ENCODE measurements at places on chromosomes 3 and 15.

- no peak for DNase-seq
Measured at GRCh38 chr15:90619939-90620338, 90.2 kb downstream of the CRTC3 start.

- DNase-seq, result no peak
Measured at GRCh38 chr3:48468329-48468731, 21.8 kb downstream of the ATRIP start.

DNA sequence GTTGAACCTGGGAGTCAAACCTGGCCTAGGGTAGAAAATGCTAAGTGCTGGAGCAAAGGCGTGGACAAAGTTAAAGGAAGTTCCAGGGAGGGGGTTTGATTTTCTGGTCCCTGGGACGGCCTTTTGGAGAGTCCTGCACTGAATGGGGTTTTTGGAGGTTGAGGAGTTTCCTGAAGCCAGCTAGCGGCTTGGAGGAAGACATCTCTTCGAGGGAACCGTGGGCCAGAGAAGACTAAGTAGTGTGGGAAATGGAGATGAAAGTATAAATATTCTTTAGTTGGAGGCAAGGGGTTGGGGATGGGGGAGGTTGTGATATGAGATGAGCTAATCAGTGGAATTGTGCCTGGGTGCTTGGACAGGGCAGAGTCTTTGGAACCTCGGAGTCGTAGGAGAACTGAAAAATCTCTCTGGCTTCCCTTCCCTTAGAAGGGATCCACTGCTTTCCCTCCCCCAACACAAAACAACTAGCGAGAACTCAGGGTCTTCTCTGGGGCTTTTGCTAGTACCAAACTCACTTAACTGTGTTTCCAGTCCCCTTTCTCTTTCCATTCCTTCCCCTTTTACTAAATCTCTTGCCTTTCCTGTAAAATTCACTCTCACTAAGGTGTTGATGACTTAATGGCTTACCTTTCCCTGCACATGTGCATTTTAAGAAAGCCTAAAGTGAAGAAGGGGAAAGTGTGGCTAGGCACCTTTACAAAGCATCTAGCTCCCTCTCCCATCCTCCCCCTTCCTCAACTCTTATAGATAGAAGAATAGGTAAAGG, 1.0 kb downstream of the LPP start:
- DNase-seq, result no peak

GRCh38 chr3:128328546-128329458, 137.9 kb downstream of the DNAJB8 start:
- DNase-seq, result no peak

DNA sequence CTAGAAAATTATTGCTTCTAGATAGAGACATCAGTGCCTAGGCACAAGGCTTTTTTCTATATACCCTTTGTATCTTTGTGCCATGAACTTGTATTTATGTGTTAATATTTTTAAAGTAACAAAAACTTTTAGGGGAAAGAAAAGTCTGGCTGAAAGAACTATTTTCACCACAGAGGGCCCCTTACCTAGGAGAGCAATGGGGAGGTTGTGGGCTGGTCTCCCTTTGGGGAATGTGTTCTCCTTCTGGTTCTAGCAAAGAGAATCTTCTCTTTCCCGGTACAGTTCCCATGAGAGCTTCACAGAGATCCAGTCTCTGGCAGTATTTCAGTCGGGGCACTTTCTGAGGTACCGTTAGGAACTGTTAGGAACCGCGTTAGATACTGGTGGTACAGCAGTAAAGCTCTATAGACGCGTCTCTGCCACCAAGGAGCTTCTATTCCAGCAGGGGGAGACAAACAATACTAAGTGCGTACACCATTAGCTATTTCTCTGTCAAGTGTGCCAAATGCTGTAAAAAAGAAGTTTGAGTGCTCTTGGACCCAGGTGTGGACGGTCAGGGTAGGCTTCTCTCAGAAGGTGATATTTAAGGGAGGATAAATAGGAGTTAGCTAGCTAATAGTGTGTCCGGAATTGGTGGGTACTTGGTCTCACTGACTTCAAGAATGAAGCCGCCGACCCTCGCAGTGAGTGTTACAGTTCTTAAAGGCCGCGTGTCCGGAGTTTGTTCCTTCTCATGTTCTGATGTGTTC, 4.6 kb upstream of the EPB42 start:
- peak; percentile 14 for DNase-seq

DNA sequence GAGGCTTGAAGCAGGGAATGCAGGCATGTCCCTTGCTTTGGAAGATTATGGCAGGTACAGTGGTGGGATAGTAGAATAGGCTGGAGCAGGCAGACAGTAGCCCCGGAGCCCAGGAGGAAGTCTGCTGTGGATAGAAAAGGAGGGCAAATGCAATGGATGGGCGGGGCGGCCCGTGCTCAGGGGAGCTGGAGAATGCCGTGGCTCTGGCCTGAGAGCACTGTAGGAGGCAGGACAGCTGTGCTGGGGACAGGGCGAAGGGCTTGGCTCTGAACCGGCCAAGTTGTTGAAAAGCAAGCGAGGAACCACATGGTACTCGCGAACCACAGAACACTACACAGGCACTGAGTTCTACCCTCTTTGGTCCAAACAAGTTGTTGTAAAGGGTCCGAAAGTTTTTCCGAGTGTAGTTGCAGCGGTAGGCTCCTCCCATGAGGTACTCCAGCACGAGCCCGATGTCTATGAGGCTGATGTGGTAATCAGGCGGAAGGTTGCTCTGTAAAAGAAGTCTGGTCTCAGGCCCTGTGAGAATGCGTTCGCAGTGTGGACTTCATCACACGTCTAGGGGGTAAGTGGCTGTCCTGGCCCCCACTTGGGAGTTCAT, 54.7 kb downstream of the TRPM1 start:
- no peak for DNase-seq

DNA sequence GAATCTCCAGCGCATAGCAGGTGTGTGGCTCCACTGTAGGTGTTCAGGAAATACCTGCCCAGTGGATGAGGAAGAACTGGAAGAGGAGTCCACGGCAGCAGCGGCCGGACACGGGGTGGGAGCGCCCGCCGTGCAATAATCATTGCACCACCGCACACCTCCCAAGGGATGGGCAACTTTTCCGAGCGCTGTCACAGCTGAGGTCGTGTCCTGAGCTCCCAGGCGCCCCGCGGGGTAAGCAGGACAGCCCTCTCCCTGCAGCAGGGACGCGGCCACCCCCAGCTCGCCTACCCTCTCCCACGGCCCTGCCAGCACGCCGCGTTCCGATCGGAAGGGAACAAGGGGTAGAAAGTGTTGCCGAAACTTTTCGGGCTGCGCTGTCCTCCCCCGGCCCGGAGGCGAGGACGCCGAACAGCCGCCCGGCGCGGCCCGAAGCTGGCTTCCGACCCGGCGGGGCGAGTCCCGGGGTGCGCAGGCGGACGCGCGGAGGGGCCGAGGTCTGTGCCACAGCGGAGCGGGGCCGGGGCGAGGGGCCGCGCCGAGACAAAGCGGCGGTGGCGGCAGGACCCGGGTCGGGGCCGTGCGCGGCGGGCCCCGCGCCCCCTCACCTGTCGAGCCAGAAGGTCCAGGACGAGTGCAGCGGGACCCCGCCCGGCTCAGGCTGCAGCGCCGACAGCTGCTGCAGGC, 475 bp downstream of the EIF4E3 start:
- DNase-seq, result peak; percentile 20

DNA sequence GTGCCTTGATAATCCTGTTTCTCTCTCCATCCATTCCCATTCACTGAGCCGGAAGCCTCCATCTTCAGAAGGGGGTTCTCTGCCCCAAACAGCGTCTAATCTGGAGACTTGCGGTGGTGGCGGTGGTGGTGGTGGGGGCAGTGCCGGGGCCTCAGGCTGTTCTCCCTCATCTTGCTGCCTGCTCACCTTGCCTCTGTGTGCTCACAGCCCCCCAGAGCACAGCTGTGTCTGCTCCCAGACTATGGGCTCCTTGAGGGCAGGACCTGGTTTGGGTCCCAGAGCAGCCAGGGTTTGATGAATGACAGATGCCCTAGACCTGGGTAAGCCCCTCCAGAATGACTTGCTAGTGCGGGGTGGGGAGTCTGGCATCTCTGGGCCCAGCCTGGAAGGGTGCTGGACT, 430 bp upstream of the PSTPIP1 start:
- no peak for DNase-seq

GRCh38 chr3:167798443-167798842, 62.9 kb downstream of the SERPINI1 start:
- DNase-seq, result no peak

GRCh38 chr3:158127250-158128219, 17.6 kb downstream of the RSRC1 start:
- DNase-seq, result no peak

DNA sequence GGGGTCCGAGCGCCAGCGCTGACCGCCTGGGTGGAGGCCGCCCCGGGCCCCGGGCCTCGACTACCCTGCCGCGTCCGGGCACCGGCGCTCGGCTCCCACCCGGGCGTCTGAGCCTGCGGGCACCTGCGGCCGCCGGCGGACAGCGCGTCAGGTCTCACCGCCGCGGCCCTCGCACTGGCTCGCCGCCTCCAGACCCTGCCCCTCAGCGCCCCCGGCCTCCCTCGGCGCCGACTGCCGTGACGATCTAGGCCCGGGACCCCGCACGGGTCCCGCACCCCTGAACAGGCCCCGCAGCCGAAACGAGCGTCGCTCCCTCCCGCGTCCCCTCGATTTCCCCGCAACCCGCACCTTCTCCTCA, 297 bp downstream of the PRC1 start:
- no peak for DNase-seq

DNA sequence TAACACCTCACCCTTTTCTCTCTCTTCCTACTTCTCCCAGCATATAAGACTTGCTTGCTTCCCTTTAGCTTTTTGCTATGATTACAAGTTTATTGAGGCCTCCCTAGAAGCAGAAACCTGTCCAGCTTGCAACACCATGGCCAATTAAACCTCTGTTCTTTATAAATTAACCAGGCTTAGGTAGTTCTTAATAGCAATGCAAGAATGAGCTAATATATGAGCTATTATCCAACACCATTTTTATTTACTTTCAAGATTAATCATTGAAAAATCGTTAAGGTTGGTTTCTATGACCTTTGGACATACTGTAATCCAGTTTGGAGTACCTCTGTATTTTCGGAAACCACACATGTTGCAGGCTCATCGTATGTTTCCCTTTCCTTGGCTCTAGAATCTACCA, 643.1 kb downstream of the ZPLD1 start:
- DNase-seq, result no peak

- DNase-seq, result no peak
Measured at GRCh38 chr3:33915796-33916546, 117.5 kb downstream of the PDCD6IP start.

DNA sequence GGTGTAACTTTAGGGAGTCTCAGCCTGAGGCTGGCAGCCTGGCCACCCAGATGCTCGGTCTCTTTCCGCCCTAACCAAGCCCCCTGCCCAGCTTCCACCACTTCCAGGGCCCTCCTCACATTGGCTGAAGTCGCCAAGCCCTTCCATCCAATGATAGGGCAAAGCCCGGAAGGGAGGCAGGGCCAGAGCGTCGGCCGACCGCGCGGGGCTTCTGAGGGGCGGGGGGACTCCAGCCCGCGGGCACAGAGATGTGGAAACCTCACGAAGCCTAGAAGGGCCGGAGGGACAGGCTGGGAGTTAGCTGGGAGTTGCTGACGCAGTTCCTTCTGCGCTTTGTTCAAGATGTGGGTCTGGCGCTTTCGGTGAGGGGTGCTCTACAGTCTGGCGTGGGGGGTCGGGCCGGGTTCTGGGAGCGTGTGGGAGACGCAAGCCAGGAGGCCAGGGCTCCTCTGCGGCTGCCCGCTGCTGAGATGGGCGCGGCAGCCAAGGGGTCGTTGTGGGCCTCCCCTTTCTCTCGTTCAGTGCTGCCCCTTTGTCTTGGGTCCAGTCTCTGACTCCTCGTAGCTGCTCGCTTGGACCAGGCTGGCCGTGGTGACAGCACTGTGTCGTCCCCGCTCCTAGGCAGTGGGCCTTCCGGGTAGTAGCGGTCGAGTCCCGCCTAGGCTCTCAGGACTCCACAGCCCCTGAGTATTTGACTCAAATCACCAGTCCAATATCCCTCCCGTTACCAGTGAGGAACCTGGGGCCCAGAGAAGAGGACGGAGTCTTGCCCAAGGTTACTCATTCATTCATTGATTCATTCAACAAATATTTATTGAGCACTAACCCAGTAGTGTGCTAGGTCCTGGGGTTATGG, at the start of gene ZNF660:
Gene ZNF660 (plus strand): TSS at position 319 of the 856 bp plus-strand sequence. CDS start 9,230 bp downstream, outside the sequence.
- no peak for DNase-seq

DNA sequence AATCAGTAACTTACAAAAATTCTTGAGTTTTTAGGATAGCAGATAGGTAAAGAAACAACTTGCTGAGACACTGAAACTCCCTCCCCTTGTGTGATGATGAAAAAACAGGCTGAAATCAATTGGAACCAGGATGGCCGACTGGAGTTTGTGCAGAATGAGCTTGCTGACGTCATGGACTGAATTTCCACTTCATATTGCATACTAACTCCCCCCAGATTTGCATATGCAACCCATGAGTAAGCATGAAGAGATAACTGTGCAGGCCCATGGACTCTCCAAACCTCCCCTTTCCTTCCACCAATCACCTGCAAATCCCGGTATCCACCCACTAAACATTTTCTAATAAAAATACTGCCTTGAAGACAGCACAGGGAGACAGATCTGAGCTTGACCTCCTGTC, 82.0 kb upstream of the SCN5A start:
- DNase-seq, result no peak

- no peak for DNase-seq
Measured at GRCh38 chr15:58748040-58748851, 1.3 kb downstream of the ADAM10 start.

DNA sequence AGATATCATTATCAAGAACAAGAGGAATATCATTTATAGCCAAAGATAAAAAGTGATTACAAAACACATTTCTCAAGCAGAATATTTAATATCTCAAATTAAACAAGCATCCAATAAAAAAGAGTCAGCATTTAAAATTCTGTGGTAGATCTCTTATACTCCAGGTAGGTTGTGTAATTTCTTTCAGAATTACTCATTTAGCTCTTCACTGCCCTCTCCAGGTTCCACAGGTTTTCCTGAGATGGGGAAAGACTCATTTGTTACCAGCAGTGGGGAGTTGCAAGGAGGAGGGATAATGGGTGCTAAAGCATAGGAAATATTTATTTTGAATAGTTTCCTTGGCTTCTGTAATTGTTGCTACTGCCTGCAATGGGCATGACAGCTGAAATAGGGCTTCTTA, 83.1 kb upstream of the RASGRP1 start:
- no peak for DNase-seq

GRCh38 chr3:89320186-89320585, 212.8 kb downstream of the EPHA3 start:
- DNase-seq, result no peak

DNA sequence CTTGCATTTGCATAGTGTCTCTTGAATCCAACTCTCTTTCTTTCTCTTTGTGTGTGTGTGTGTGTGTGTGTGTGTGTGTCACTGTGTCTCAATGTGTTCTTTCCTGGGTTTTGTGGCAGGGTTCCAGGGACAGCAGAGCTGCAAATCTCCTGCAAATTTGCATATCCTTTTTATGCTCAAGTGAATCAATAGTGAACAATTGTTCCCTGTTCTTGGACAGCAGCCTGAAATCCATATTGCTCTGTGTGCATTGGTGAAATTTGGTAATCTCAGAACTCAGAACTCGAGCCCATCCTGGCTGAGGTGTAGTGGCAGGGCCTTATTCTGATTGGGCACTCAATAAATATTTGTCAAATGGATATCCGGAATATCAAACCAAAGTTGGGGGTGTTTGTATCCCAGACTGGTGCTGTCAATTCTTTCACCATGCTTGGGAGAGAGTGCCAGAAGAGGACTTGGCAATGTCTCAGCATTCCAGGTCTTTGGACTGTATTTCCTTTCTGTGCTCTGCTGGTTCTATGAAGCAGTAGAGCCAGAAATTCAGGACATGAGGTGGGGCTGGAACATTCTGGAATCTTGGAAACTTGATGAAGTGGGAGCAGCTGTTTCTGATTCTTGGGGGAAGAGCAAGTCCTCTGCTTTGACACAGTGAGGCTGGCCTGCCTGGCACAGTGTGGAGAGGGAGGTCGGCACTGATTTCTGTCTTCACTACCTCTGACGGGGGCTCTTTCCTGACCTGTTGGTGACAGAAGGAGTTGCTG, 380.6 kb upstream of the C2CD4B start:
- no peak for DNase-seq

GRCh38 chr15:66004618-66005262, 135.4 kb downstream of the RAB11A start:
- no peak for DNase-seq
